ENCODE measurements at places on chromosomes 13 and 19. TPM values are rescaled to one million over a fixed set of nuclear protein-coding genes. Genes with fewer than 3 reads are reported as not detected.

Gene NTN5
- not detected for total RNA-seq

Gene TMEM143
- 4.1 TPM for total RNA-seq

Gene ARRDC2
- 6.2 TPM for total RNA-seq

Gene LTBP4
- total RNA-seq = 38.9 TPM

Gene MEIOSIN
- total RNA-seq = not detected

Gene KLK11
- not detected for total RNA-seq

Gene OR4F17
- not detected for total RNA-seq

Gene MAST1
- total RNA-seq = 0.87 TPM

Gene NOTCH3
- total RNA-seq = 21.4 TPM

Gene ZIC2
- total RNA-seq = not detected

Measured in uterine smooth muscle cell (primary cell).